GM03348 (cell line): ENCODE measurements at places on chromosomes 11 and 22.

GRCh38 chr11:86632499-86633269 is 39.7 kb downstream of the ME3 start:
- DNase-seq = peak; percentile 89

DNA sequence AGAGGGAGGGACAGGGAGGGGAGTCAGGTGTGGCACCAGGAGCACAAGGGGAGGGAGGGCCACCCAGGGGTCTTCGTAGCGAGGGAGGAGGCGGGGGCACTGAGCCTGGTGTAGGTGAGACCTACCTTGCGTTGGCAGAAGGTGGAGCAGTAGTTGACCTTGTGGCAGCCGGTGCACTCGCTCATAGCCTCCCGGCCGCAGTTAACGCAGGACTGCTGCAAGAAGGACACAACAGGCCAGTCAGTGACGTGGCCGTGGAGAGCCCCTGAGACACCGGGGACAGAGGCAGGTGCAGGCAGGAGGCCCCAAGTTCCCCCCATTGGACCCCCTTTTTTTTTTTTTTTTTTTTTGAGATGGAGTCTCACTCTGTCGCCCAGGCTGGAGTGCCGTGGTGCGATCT is 16.8 kb downstream of the DRD4 start:
- no peak for DNase-seq

GRCh38 chr11:2549491-2549875 is 104.7 kb downstream of the KCNQ1 start:
- DNase-seq = no peak

DNA sequence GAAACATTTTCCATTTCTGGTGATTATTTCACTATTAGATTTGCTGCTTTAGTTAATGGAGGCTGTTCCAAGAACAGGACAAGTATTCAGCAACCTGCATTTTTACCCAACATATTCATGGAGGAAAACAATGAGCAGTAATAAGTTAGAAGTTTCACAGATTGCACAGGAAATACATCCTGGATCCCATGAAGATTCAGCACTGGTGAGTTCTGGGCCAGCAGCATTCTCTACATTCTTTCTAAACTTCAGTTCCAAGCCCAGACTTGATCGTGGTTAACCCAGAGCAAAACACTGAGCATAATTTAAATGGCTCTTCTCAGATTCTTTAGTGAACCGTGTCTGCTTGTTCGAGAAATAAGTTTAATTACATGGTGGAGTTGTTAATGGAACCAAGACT is 3.8 kb downstream of the FJX1 start:
- peak; percentile 80 for DNase-seq

DNA sequence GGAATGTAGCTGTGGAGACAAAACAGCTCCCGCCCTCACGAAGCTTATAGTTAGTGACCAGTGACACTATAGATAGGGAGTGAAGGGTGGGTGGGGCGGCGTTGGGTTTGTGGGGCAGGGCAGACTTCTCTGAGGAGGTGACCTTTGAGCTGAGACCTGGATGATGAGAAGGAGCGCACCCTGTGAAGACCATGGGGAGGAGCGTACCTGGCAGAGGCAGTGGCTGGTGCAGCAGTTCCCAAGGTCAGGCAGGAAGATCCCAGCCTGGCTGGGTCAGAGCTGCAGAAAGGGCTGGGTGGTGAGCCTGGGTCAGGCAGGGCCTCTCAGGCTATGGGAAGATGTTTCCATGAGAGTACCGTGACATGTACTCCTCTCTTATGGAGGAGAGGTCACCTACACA is 135.0 kb upstream of the RCN1 start:
- DNase-seq = no peak

DNA sequence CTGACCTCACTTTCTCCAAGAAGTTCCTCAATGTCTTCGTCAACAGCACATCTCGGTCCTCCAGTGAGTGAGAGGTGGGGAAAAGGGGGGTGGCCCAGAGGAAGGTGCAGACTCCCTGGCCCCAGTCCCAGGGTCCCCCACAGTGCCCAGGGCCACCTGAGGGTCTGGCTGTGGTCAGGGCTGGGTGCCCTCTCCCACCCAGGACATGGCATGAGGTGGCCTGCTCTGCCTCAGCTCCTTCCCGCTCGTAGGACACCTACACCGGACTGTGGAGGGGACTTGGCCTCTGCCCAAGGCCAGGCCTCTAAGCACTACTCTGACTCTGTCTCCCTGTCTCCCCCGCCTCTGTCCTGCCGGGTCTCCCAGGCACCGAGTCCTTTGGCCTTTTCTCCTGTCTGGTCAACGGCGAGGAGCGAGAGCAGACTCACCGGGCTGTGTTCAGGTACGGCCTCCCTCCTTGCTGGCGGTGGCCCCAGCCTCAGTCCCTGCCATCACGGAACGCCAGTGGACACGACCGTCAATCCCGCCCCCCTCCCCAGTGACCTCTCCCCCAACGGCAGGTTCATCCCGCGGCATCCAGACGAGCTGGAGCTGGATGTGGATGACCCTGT is 4.5 kb downstream of the MAPK8IP2 start:
- DNase-seq = no peak

DNA sequence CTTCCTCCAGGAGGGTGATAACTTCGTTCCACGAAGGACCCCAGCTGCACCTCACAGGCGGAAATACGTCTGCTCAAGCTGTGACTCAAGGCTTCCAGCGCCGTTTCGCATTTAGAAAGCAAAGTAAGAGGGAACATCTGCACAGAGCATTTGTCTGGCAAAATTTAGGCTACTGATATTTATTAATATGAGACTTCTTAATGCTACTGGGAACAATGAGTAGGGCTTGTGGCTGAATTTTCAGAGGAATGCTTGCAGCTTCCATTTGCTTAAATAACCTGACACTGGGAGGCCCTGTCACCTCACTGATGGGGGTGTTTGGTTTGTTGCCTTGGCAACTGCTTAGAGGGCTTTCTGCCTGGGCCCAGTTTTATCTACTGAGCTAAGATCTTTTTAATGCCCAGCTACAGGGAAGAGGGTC is 14.7 kb upstream of the ST14 start:
- DNase-seq = no peak

DNA sequence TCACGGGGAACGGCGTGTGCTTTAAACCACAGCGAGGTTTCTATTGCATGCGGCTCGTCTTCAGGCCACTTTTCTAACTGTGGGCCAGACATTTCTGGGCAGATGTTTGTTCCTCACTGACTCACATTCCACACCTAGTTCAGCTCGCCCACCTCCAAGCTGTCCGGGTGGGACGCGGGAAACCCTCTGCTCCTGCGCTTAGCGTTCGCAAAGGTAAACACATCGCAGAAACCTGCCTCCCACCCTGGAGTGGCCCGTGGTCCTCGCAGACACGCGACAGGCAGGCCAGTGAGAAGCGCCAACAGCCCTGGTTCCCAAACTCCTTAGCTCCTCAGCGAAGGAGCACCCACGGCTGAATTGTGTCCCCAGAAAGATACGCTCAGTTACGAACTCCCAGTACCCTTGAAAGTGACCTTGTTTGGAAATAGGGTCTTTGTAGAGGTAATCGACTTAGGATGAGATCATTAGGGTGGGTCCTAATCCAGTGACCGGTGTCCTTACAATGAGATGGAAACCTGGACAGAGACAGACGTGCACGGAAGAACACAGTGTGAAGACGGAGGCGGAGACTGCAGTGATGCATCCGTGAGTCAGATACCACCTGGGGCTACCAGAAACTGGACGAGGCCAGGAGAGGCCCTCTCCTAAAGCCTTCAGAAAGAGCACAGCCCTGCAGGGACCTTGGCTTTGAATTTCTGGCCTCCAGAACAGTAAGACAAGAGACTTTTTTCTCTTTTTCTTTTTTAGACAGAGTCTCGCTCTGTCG is 82.7 kb downstream of the CELSR1 start:
- no peak for DNase-seq

DNA sequence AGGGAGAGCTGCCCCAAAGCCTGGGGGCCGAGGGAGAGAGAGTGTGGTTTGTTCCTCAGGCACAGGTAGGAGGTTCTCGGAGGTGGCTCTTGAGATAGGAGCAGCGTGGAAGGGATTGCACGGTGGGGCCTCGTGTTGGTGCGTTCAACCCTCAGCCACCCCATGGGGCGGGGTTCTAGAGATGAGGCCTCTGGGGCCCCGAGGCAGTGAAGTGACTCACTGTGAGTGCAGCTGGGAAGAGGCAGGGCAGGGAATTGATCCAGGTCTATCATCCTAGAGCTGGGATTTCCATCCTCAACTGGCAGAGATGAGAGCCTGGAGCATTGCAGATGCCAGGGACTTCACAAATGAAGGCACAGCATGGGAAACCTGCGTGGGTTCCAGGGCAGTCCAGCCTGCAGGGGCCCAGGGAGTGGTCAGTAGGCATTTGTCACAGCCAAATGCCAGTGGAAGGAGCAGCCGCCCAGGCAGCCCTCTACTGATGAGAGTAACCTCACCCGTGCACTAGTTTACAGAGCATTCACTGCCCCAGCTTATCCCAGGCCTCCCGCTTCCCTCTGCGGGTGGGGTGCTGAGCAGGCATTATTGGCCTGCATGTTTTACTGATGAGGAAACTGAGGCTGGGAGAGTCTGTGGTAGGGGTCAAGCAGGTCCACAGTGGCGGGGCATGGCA is 5.1 kb upstream of the SMARCB1 start:
- peak; percentile 91 for DNase-seq

DNA sequence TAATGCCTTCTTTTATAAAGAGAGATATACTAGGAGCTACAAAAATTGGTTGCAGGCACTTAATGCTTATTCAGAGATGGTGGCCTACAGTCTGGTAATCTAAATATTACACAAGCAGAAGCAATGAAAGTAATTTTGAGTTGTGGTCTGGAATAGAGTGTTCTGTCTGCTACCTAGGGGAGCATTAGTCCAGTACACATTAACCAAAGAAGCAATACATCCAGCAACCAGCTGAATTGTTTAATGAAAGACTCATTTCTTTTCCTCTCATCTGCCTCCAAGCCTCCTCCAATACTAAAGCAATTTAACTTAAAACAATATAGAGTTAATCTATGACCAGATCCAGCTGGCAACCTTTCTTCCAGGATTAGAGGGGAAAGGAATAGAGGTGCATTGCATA is 877.1 kb upstream of the CNTN5 start:
- no peak for DNase-seq

- DNase-seq = no peak
These were observed 3.1 kb downstream of the EED start for GRCh38 chr11:86247608-86248007.

GRCh38 chr11:271319-271715 is 6.9 kb upstream of the NLRP6 start:
- DNase-seq = no peak

- DNase-seq = peak; percentile 78
These were observed 229.2 kb downstream of the ADAMTS15 start for GRCh38 chr11:130677486-130678153.

- DNase-seq = peak; percentile 75
These were observed at the start of the genes LBHD1 and UQCC3 for GRCh38 chr11:62671608-62672389. Gene LBHD1 (minus strand): TSS chr11:62672267. CDS start chr11:62670031, 2,236 bp downstream. Gene UQCC3 (plus strand): TSS chr11:62671673. CDS start chr11:62671746, 73 bp downstream.

- DNase-seq = no peak
These were observed 28.4 kb downstream of the RRP8 start for GRCh38 chr11:6574816-6575715.

GRCh38 chr11:832529-833113 is at the start of gene CD151:
Gene CD151 (plus strand): TSS chr11:832952. CDS start chr11:836070, 3,118 bp downstream.
- peak; percentile 91 for DNase-seq

- DNase-seq = no peak
These were observed 622.8 kb downstream of the BRD1 start for GRCh38 chr22:49204599-49205482.

DNA sequence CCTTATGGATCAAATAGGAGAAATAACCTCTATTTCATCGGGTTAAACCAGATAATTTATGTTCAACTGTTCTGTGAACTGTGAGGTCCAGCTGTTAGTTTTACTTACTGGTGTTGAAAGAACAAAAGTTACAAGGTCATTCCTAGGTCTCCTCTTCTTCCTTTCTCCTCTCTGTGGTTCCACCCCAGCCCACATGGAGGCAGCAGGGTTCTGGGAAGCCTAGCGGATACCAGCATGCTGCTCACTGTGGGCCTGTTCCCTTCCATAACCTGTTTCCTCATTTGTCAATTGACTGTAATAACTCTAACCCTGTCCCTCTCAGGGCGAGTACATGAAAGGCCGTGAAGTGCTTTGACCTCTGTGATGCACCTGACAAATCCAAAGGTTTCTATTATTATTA is 27.8 kb downstream of the RELT start:
- DNase-seq = peak; percentile 82

GRCh38 chr11:19917069-19917468 is 204.4 kb downstream of the NAV2 start:
- no peak for DNase-seq

DNA sequence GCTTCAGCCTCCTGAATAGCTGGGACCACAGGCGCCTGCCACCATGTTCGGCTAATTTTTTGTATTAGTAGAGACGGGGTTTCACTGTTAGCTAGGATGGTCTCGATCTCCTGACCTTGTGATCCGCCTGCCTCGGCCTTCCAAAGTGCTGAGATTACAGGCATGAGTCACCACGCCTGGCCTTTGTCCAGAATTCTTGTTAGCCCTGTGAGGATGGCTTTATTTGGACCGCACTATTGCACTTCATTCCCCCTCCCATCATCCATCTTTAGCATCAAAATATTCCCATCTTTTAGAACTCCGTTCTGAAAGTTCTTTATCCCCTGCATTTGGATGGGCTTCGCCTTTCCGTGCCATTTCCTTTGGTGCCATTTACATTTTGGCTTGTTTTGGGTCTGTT is 2.6 kb downstream of the SAMM50 start:
- no peak for DNase-seq

GRCh38 chr11:76337923-76338322 is 43.0 kb downstream of the THAP12 start:
- DNase-seq = no peak

DNA sequence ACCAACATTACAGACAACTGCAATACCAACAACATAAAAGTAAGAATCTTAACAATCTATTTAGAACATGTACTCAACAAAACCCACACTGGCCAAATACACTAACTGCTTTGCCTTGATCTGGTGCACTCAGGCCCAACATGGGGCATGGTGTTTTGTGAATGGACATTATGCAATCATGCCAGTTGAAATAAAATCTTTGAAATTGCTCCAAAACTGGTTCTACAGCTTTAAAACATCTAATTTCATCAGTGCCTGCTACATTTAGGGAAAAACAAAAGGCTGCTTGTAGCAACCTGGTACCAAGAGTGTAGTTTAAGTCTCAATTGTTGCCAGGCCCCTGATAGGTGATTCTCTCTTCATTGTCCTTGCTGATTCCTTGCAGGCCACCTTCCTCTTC is 3.3 kb upstream of the CTR9 start:
- DNase-seq = no peak

- peak; percentile 93 for DNase-seq
These were observed 79.4 kb upstream of the PPARA start for GRCh38 chr22:46070803-46071450.

DNA sequence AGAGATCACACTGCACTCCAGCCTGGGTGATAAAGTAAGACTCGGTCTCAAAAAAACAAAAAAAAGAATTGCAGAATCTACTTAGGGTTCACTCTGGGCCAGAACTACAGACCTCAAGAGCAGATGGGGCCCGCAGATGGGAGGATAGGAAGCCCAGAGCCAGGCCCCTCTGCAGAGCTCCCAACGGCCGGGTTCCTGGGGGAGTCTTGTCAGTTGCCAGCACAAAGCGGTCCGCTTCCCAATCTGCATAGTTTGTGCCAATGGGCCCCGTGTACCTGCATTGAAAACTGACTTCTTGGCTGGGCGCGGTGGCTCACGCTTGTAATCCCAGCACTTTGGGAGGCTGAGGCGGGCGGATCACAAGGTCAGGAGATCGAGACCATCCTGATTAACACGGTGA is 1.7 kb upstream of the CHID1 start:
- no peak for DNase-seq
